Cortex of kidney (tissue), 1 donor: ENCODE measurements at places on chromosomes 2 and 18.

DNA sequence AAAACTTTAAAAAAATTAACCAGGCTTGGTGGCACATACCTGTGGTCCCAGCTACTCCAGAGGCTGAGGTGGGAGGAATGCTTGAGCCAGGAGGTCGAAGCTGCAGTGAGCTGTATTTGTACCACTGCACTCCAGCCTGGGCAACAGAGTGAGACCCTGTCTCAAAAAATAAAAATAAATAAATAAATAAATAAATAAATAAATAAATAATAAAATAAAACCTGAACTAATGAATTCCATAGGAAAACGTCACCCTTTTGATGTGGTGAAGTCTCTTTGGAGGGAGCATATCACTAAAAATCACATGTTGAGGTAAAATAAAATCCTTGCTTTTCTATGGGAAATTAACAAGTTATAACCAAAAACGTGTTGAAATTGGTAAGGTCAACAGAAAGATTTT, 29.6 kb upstream of the ITGAV start:
- no peak for DNase-seq

- no peak for DNase-seq
These were observed 121.0 kb downstream of the KLHL29 start for GRCh38 chr2:23505984-23506380.

DNA sequence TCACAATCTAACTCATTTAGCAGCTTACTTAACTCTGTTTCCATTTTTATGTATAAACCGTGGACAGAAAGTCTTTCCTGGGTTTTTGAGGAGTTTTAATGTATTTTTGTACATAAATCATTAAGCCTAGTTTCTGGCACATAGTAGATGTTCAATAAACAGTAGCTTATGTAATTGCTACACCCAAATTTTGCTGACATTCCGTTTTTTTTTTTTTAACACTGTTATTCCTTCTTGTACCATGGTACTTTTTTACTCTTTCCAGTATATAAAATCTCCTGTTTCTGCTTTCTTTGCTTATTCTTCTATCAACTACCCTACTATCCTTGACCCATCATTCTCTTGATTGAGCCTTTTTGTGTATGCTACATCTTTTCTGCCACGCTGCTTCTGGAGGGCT, 1151.3 kb upstream of the CRIM1 start:
- DNase-seq: no peak

DNA sequence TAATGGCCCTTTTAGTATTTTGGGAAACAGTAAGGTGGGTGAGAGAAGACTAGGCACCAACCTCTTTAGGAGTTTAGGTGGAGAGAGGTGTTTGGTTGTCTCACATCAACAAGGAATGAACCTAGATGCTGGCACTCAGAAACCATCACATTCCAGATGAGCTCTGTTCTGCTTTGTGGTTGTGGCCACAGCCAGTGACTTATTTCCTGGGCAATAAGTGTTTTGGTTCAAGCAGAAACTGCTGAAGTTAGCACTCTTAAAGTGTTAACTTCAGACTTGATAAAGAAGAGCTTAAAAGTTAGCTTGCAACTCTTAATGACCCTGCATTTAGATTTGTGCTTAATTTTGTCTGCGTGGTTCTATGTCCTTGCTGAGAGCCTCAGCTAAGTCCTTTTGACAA, 929.2 kb downstream of the SLC4A3 start:
- DNase-seq: no peak

DNA sequence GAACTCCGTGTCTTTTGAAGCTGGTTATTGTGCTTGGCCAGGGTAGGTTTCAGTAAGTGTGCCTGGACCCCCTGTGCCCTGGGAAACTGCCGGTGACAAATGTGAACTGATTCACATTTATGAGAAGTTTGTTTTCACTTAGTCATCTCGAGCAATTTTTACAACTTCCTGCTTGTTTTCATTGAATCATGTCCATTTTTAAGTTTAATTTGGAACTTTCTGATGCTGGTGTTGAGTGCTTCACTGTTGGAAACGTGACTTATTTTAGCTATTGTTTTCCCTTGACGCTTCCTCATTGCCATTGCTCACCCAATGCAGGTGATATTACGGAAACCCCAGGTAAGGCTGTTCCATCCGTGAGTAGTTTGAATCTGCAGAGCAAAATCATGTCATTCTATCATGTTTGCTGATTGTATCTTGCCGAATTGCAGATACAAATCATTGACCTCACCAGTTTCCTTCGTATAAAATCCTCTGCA, 97.2 kb downstream of the RTN4 start:
- no peak for DNase-seq

DNA sequence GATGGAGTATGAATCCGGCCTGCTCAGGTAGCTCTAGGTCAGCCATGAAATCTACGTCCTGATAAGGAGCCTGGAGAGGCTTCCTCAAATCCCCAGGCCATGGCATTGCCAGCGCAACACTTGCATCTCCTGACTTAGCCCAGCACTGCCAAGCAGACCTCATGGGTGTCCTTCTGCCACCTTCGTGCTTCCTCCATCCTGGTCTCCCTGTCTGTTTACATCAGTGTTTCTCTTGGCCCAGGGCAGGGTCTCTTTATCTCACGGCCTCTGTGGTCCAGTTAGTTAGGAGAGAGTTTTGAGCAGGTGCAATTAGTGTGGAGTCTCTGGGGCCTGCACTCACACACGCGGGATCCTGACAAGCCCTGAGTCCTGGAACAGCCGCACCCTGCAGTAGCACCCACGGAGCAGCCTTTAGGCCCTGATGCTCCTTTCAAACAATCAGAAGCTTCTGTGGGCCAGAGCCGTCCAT, 193.1 kb upstream of the ARL4C start:
- DNase-seq: no peak

GRCh38 chr2:111071600-111072171, 49.0 kb upstream of the BCL2L11 start:
- DNase-seq: no peak

- no peak for DNase-seq
These were observed 98.8 kb downstream of the INHBB start for GRCh38 chr2:120444691-120445240.

DNA sequence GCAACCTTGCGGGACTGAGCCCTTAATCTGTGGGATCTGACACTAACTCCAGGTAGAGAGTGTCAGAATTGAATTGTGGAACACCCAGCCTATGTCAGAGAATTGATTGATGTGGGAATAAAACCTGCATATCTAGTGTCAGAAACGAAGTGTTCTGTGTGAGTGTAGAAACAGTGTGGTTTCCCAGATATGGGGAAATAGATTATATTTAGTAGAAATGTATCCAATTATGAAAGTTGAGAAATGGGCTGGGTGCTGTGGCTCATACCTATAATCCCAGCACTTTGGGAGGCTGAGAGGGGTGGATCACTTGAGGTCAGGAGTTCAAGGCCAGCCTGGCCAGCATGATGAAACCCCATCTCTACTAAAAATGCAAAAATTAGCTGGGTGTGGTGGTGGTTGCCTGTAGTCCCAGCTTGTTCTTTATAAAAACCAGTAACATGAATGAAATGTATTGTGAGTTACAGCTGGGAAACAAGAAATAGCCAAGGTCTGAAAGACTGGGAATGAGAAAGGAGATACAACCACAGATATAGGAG, 4.3 kb upstream of the TP53I3 start:
- no peak for DNase-seq

DNA sequence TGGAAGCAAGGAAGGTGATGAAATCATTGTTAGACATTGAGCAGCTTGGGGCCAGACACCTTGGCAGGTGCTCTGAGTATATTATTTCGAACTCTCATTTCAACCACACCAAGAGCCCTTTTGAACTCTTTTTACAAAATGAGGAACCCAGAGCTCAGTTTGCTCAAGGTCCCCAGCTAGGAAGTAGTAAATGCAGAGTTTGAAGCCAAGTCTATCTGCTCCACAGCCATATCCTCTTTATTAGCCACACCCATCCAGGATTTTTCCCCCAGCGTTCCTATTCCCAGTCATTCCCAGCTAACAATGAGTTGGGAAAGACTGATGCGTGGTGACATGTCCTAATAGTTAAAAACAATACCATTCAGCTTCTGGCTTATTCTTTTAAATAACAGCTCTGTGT, 40.2 kb downstream of the SEMA4F start:
- no peak for DNase-seq

- no peak for DNase-seq
These were observed 80.7 kb upstream of the CYRIA start for GRCh38 chr2:16746329-16746728.

DNA sequence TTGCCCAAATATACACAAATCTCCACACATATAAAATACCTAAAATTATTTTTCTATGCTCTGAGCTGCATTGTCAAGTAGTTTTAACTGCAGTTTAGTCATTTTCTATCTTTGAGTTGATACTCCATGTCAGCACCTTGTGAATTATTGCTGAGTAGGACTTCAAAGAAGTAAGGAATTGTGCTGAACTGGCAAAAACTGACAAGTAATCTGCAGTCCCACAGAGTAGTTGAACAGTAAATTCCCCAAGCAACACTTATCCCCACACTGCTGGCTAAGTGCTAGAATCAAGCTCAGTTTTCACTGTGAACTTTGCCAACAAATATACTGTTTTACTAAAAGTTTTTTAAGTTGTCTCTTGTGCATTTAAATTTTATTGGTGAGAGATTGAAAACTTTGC, 141.8 kb upstream of the ST6GAL2 start:
- no peak for DNase-seq

- no peak for DNase-seq
These were observed 61.3 kb downstream of the TMEM247 start for GRCh38 chr2:46540496-46541331.
